ENCODE measurements at places on chromosomes 4 and X. TPM values are rescaled to one million over a fixed set of nuclear protein-coding genes. Genes with fewer than 3 reads are reported as not detected.

The TRAPPC2 gene
- polyA plus RNA-seq: 19.8 TPM

The CRMP1 gene
- 66.6 TPM for polyA plus RNA-seq

The HSFX4 gene
- polyA plus RNA-seq: not detected

The ARX gene
- not detected for polyA plus RNA-seq

The SUV39H1 gene
- polyA plus RNA-seq: 7.7 TPM

The SATL1 gene
- 0.92 TPM for polyA plus RNA-seq

The VSIG4 gene
- polyA plus RNA-seq: 5.7 TPM

The FGF13 gene
- polyA plus RNA-seq: 26.0 TPM

GRCh38 chr4:120870279-120870673 is 52.2 kb downstream of the PRDM5 start:
- DNase-seq: no peak

GRCh38 chrX:103329991-103330390 is at the start of gene TCEAL7:
Gene TCEAL7, plus strand, starts transcription at chrX:103330239. Its CDS starts 1,165 bp downstream, at chrX:103331404.
- peak; percentile 58 for DNase-seq

DNA sequence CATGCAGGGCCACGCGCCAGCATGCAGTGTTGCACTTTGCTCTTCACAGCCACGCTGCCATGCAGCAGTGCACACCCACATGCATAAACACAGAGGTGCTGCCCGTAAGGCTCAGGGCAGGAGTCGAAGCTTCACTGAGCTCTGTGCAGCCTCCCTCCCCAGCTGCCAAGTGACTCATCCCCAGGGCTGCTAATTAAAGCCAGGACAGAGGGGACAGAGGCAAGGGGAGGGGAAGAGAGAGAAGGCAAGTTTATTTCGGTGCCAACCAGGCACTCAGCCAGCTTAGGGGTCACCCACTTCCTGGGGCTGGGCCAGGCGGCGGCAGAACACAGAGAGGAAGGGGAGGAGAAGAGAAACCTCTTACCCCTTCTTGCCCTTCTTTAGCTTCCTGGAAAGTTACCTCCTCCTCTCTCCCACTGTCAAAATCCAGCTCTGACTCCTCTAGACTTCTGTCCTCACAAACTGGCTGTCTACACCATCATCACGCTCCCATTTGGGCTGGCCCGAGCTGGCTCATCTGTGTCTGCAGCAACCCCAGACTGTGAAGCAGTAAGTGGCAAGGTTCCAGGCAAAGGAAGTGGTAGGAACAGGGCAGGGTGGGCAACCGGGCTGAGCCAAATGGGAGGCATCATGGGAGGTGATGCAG is 6.2 kb upstream of the IQSEC2 start:
- no peak for DNase-seq

DNA sequence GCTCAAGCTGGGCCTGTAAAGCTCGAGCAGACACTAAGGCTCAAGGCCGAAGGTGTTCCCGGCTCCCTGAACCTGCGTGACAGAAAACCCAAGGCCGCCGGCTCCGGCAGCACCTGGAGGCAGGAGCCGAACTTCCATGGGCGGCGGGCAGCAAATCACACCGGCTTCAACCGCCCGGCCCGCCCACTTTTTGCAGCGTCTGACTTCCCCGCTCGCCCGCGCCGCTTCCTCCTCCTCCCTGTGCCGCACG is 940 bp upstream of the NSD2 start:
- DNase-seq: peak; percentile 86

GRCh38 chr4:182716192-182716591 is 201.0 kb downstream of the DCTD start:
- DNase-seq: no peak

DNA sequence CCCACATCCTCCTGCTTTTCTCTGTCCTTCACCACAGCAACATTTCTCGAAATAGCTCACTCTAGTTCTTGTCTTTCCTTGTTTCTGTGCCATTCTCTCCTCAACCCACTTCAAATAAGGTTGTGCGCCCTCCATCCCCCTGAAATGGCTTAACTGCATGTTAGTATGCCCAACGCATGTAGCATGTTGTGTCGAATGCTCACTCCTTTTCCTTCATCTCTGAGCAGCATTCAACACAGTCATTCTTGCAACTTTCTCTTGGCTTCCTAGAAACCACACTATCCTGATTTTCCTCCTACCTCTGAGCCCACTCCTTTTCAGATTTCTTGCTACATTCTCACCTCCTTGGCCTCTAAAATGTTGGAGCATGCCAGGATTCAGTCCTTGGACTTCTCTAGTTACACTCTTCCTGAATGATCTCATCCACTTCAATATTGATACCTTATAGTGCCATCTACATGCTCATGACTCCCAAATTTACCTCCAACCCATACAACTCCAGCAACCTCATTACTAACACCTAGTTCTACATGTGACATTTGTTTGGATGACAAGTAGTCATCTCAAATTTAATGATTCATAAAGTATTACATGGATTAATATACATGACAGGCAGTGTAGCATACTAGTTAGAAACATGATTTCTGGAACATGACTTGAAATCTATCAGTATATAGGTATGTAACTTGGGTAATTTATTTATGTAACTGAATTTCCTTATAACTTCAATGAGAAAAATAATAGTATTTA is 22.3 kb downstream of the RBMX start:
- DNase-seq: no peak

GRCh38 chrX:455199-455598 is 68.5 kb upstream of the PPP2R3B start:
- DNase-seq: no peak
